ENCODE measurements at places on chromosomes 6 and 20. TPM values are rescaled to one million over a fixed set of nuclear protein-coding genes. Genes with fewer than 3 reads are reported as not detected.

DNA sequence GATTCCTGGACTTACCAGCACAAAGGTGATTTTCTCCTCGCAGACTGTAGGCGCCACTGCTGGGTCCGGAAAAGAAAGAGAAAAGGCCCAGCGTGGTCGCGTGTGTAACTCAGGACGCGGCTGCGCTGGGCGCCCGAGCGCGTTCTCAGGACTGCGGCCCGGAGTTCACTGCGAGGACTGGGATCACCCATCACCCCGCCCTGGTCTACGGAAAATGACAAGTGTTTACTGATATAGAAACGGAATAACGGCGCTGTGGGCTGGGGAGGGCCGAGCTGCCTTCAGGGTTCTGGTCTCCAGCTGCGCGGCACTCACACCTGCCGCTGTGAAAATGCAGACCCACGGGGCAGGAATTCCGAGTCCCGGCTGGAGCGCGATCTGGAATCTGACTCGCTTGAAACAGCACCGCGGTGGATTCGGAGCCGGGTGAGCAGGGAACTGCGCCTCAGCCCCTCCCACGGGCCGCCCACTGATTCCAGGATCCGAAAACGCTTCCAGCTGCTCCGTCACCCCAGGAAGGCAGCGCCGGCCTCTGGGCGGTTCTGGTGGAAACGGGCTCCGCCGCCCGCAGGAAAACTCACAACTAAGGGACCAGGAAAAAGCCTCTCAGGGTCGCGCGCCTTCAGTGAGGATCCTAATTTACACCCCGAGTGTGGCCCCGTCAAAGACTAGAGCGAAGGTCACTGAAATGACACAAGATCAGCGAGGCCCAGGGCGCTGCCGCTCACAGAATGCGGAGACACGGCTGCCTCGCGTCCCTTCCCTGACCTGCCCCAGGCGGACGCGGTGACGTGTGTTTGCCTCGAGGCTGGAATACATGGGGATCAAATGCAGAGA is 34.5 kb downstream of the HLA-A start:
- peak; percentile 37 for DNase-seq

DNA sequence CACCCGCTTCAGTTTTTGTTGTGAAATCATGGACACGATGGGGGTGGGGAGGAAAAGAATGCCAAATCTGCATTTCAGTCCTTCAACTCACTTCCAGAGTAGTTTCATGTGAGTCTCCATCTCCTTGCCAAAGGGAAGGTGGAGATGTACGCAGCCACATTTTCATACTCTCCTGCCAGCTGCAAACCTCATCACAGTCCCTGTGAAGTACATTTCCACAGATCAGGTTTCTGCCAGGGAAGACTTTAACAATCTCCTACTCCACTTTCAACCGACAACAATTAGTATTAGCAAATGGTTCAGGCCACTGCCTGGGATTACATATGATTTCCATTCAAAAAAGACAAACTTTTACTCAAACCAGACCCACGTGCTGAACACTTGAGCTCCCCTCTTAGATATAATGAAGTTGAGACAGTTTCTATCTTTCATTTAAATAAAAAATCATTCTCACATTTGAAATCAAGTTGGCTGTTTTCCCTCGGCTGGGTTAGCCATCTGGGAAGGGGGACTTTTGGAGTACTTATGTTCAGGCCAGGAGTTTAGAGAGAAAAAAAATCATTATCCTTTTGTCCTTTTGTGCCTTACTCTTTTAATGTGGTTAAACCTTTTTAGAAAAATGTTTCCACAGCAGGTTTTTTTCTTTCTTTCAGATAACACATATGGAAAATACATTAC is 51.0 kb upstream of the CEP162 start:
- DNase-seq = no peak

DNA sequence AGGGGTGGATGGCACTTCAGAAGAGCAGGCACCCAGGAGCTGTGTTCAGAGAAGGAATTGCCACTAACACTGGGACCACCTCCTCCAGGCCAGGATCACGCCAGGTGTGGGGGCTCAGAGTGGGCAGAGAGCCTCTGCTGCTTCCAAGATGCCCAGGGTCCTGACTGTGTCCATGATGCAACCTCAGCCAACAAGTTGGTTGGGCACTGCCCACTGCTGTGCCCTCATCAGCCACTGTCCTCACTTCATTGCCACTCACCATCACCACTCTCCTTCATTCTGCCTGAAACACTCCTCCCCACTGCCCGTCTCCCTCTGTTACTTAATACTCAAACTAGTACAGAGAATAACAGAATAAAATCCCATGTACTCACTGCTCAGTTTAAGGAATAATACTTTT is 16.5 kb upstream of the TCF15 start:
- DNase-seq = no peak

- no peak for DNase-seq
These were observed 14.8 kb downstream of the MDFI start for GRCh38 chr6:41652866-41653652.

GPSM3 gene
- 82.2 TPM for polyA plus RNA-seq

GRCh38 chr6:1449896-1450295 is 60.5 kb downstream of the FOXF2 start:
- no peak for DNase-seq

GRCh38 chr6:35727231-35727934 is 9.4 kb upstream of the ARMC12 start:
- no peak for DNase-seq

DNA sequence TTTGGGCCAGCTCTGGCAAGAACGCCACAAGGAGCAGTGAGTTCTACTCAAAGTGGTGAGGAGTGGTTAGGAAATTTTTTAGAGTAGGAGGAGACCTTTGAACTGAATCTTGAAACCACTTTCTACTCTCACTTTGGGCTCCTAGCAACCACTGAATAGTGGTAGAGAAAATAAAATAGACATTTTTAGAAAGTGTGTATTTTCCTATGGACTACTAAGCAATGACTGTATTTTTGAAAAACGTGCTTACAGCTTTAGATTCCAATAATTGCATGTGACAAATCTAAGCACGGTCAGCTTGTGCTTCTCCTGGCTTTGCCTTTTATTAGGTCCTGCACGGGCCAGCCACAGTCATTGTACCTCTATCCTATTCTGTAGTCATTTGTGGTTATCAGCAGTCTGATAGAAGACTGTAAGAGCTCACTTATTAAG is 8.7 kb upstream of the IFNGR1 start:
- no peak for DNase-seq

DNA sequence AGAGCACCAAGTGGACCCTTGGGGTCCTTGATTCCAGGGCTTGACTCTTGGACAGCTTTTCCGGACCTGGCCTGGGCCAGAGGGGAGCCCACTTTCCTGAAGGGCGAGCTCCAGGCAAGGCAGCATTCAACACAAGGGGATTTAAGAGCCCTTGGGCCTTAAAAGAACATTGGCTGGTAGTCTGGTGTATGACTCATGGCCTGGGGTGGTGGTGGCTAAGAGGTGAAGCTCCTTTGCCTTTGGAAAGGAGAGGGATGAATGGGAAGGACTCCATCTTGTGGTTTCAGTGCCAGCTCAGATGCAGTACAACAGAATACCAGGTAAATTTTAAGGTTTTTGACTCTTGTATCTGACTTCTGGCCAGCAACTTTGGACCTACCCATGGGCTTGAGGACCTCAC is 760.7 kb downstream of the GRIK2 start:
- no peak for DNase-seq

GRCh38 chr6:125888989-125889656 is 67.4 kb upstream of the HINT3 start:
- DNase-seq = peak; percentile 25

DNA sequence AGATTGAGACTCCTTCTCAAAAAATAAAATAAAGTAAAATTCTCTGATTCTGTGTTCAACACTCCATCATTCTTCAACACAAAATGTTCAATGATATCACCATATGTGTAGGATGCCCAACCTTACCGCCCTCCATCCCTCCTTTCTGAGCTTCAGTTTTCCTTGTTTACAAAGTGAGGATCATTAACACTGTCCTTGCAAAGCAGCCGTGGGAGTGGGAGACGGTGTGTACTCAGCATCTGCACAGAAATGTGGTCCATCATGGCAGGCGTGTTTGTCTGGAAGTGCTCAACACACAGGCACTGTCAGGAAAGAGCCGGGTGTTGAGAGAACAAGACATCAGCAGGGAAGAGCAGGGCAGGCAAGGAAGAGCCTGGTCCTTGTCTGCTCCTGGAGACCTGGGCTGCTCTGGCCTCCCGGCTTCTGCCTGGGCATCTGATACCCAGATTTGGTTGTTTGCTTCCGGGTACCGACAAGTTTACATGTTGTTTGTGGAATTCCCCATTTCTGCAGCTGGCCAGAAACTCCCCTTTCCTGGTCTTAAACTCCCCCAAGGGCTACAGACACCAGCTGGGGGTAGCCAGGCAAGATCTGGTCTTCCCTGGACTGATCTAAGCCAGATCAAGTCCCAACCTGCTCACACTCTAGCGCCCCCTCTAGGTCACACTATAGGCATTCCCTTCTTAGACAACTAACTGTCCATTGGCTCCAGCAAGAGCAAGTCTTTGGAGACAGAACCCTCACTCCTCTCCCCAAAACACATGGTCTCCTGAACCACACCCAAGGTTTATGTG is 26.7 kb upstream of the TTPAL start:
- no peak for DNase-seq

- DNase-seq = no peak
These were observed 4.9 kb downstream of the MTCL3 start for GRCh38 chr6:127514179-127514772.

GRCh38 chr6:38264605-38265004 is 375.1 kb downstream of the BTBD9 start:
- DNase-seq = no peak

BICRAL gene
- polyA plus RNA-seq = 2.4 TPM

- no peak for DNase-seq
These were observed 22.7 kb downstream of the CFAP206 start for GRCh38 chr6:87430499-87430898.

- no peak for DNase-seq
These were observed at the start of gene HLA-DOB for GRCh38 chr6:32816746-32817204. Gene HLA-DOB (minus strand): TSS chr6:32817002. CDS start chr6:32816951, 51 bp downstream.

MTRF1L gene
- 16.4 TPM for polyA plus RNA-seq

HLA-DRB5 gene
- polyA plus RNA-seq = 3.0 TPM

DNA sequence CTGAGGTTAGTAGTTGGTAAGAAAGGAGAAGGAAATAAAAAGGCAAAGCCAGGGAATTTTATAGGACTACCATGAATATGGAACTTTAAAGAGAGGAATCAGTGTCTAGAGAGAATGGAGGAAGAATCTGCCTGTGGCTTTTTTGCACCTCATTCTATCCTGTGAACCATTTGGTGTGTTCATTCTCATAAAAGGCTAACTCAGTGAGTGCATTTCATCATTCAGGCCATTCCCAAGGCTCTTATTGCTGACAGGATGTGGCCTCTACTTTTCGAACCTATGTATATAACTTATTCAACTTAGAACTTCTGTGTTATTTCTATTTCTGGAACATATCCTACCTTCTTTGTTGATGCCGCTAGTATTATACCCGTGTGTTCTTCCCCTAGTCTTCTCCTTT is 27.1 kb downstream of the HSF2 start:
- no peak for DNase-seq

SCRT2 gene
- polyA plus RNA-seq = not detected

DNA sequence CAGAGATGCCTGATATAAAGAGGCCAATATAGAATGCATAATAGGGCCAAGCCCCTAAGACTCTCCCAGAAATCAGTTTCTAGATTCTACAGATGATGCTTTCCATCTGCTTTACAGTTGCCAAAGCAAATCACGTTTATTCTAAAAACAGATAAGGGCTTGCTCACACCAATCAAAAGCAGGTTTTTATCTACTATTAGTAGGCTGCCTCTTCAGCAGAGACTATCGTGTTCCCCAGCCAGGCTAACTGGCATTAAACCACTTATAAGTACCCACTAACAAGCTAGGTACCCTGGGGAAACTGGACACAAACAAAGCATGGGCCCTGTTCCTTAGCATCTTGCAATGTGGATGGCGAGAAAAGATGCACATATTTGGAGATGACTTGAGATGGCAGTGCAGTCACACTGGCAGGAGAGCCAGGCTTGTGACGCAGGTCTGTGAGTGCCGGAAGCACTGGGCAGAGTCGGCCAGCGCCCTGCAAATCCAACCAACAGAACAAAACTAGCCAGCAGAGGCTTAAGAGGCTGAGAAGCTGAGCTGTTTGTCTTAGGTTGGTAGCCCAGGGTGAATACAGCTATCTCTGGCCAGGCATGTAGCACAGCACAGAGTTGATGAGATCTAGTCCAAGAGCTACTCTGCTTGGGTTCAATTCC is 73.4 kb downstream of the GFOD1 start:
- peak; percentile 53 for DNase-seq

VWA7 gene
- polyA plus RNA-seq = 0.93 TPM

HNF4A gene
- polyA plus RNA-seq = not detected

All from immature natural killer cell (primary cell).